Islet precursor cell (in vitro differentiated cells): ENCODE measurements at places on chromosomes 4 and X.

- no peak for DNase-seq
These were observed 3.8 kb upstream of the SLC26A1 start for GRCh38 chr4:996997-997374.

GRCh38 chr4:128866269-128866668 lies 56.8 kb downstream of the JADE1 start:
- no peak for DNase-seq

- no peak for DNase-seq
These were observed 113.0 kb upstream of the VAMP7 start for GRCh38 chrX:155767876-155768769.

DNA sequence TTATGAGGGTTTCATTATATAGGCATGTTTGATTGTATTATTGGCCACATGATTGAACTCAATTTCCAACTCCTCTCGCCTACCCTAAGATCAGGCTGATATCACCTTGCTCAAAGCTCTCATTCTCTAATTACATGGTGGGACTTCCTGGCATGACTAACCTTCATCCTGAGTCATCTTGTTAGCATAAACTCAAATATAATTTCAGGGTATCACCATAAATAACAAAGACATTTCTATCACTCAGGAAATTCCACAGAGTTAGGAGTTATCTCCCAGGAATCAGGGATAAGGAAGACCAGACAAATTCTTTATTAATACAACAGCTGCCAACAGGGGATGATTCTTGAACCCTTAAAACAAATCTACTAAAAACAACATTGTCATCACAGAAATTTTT lies 90.7 kb downstream of the NDST3 start:
- DNase-seq, result no peak

- DNase-seq, result no peak
These were observed 12.7 kb upstream of the UBA6 start for GRCh38 chr4:67713529-67714247.

GRCh38 chr4:30413915-30414314 lies 306.3 kb upstream of the PCDH7 start:
- no peak for DNase-seq

GRCh38 chr4:145819853-145820181 lies 118.8 kb downstream of the ZNF827 start:
- DNase-seq, result no peak

DNA sequence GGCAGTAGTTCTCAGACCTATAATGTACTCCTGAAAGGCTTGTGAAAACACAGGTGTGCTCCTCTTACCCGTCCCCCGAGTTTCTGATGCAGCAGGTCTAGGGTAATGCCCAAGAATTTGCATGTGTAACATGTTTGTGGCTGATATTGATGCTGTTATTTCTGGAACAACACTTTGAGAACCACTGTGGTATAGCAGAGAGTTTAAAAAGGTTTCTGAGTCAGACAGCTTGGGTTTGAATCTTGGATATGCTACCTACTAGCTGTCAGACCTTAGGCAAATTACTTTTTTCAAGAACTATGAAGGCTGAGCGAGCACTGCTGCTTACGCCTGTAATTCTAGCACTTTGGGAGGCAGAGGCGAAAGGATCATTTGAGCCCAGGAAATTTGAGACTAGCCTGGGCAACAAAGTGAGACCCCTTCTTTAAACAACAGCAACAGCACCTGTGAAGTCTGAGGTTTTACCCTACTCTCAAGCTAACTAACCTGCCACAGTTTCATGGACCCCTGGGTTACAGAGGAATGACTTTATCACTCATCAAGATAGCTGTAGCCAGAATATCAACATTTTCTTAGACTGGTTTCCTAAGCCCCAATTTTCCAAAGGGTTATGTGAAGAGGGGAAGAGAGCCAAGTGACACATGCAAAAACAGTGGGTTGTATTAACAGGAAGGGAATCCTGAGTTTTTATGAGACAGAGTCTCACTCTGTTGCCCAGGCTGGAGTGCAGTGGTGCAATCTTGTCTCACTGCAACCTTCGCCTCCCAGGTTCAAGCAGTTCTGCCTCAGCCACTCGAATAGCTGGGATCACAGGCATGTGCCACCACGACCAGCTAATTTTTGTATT lies 5.1 kb downstream of the AFF1 start:
- no peak for DNase-seq

DNA sequence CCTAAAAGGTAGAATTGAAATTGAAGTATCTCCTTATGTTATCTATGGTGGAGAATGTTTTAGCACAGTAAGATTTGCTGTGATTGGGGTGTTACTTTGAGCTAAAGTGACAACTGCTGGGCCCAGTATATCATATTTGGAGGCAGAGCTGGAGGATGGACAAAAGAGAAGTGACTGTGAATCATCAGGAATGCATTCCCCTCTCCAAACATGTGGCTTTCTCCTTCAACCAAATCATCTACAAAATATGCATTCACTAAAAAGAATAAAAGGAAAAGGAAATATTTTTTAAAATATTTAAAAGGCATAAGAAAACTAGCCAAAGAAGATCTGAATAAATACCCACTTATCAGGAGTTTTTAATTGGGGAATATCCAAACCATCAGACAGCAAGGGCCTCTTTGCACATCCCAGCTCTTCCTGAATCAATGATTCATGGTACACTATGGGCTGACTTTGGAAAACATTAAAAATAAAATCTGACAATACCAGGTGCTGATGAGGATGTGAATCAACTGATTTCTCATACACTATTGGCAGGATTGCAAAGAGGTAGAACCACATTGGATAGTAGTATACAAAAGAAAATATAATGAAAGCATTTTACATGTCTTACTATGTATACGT lies 671.7 kb upstream of the NR3C2 start:
- no peak for DNase-seq
